Hair follicular keratinocyte (primary cell): ENCODE measurements at places on chromosomes 5 and 9. TPM values are rescaled to one million over a fixed set of nuclear protein-coding genes. Genes with fewer than 3 reads are reported as not detected.

RECK gene
- 1.7 and 3.2 TPM in 2 replicates for total RNA-seq

CA9 gene
- total RNA-seq = 0.23 and 2.1 TPM in 2 replicates

PCDHGA2 gene
- 0.04 and 0.55 TPM in 2 replicates for total RNA-seq

CETN3 gene
- 19.7 and 21.4 TPM in 2 replicates for total RNA-seq

C5orf58 gene
- not detected in 2 replicates for total RNA-seq

CTXN3 gene
- not detected in 2 replicates for total RNA-seq

GFPT2 gene
- total RNA-seq = 0.39 and 5.1 TPM in 2 replicates

LCN15 gene
- total RNA-seq = not detected in 2 replicates

LRRC19 gene
- 0.23 TPM in 1 of 2 replicates, not detected in the other for total RNA-seq

PCDHA1 gene
- not detected in 2 replicates for total RNA-seq

TMEM141 gene
- total RNA-seq = 240 and 247 TPM in 2 replicates

SNAPC4 gene
- total RNA-seq = 7.6 and 10.5 TPM in 2 replicates

RMI1 gene
- total RNA-seq = 2.3 and 4.4 TPM in 2 replicates

GABRA1 gene
- total RNA-seq = not detected in 2 replicates

WHRN gene
- total RNA-seq = 2.1 and 3.7 TPM in 2 replicates

ANKRD20A1 gene
- total RNA-seq = not detected in 2 replicates

SV2C gene
- 0.08 TPM in 1 of 2 replicates, not detected in the other for total RNA-seq

CCDC180 gene
- 0.39 and 1.8 TPM in 2 replicates for total RNA-seq

HRH2 gene
- not detected in 2 replicates for total RNA-seq

IFNA2 gene
- not detected in 2 replicates for total RNA-seq

SLC45A2 gene
- not detected in 2 replicates for total RNA-seq

PFN3 gene
- not detected in 2 replicates for total RNA-seq

OTP gene
- not detected in 2 replicates for total RNA-seq

EQTN gene
- total RNA-seq = 0.23 TPM in 1 of 2 replicates, not detected in the other

SH3RF2 gene
- total RNA-seq = 25.8 and 32.2 TPM in 2 replicates

SLC4A9 gene
- not detected in 2 replicates for total RNA-seq

SAXO1 gene
- total RNA-seq = not detected in 2 replicates

TRIM36 gene
- total RNA-seq = 1.7 and 3.7 TPM in 2 replicates

APBA1 gene
- total RNA-seq = 0.38 and 1.7 TPM in 2 replicates

PCDHGB1 gene
- 0.23 and 0.38 TPM in 2 replicates for total RNA-seq

HAVCR2 gene
- total RNA-seq = not detected in 2 replicates

COL15A1 gene
- total RNA-seq = not detected in 2 replicates

PCDHGC4 gene
- total RNA-seq = 0.19 and 0.31 TPM in 2 replicates

GABBR2 gene
- 0.08 TPM in 1 of 2 replicates, not detected in the other for total RNA-seq

FABP6 gene
- total RNA-seq = 0.31 TPM in 1 of 2 replicates, not detected in the other

ENDOG gene
- 32.5 and 44.9 TPM in 2 replicates for total RNA-seq

SLC26A2 gene
- 6.0 and 6.5 TPM in 2 replicates for total RNA-seq

IFNK gene
- total RNA-seq = 2.2 and 4.3 TPM in 2 replicates

TXNDC8 gene
- total RNA-seq = not detected in 2 replicates

CDK9 gene
- total RNA-seq = 25.4 and 28.7 TPM in 2 replicates

LCN1 gene
- not detected in 2 replicates for total RNA-seq

HMMR gene
- 16.2 and 46.7 TPM in 2 replicates for total RNA-seq

PTGDS gene
- total RNA-seq = not detected in 2 replicates

FAM200C gene
- total RNA-seq = 0.86 and 1.6 TPM in 2 replicates

C9orf72 gene
- 5.5 and 9.8 TPM in 2 replicates for total RNA-seq

GPR107 gene
- 15.7 and 20.2 TPM in 2 replicates for total RNA-seq

SCGB3A2 gene
- not detected in 2 replicates for total RNA-seq

ENC1 gene
- total RNA-seq = 30.9 and 31.8 TPM in 2 replicates

CCNO gene
- 8.5 and 8.8 TPM in 2 replicates for total RNA-seq

ZNG1C gene
- total RNA-seq = 16.6 and 17.8 TPM in 2 replicates

ESM1 gene
- not detected in 2 replicates for total RNA-seq

DNM1 gene
- total RNA-seq = 0.16 and 0.27 TPM in 2 replicates

TLX3 gene
- 0.23 TPM in 1 of 2 replicates, not detected in the other for total RNA-seq

PCYOX1L gene
- 10.1 and 12.4 TPM in 2 replicates for total RNA-seq

OGN gene
- total RNA-seq = not detected in 2 replicates

CARTPT gene
- not detected in 2 replicates for total RNA-seq

GAS1 gene
- 1.5 and 3.2 TPM in 2 replicates for total RNA-seq
